ENCODE measurements at places on chromosomes 3 and 15. TPM values are rescaled to one million over a fixed set of nuclear protein-coding genes. Genes with fewer than 3 reads are reported as not detected.
A peak's percentile ranks its signal among the peaks of the same experiment; 100 is the strongest.

DNA sequence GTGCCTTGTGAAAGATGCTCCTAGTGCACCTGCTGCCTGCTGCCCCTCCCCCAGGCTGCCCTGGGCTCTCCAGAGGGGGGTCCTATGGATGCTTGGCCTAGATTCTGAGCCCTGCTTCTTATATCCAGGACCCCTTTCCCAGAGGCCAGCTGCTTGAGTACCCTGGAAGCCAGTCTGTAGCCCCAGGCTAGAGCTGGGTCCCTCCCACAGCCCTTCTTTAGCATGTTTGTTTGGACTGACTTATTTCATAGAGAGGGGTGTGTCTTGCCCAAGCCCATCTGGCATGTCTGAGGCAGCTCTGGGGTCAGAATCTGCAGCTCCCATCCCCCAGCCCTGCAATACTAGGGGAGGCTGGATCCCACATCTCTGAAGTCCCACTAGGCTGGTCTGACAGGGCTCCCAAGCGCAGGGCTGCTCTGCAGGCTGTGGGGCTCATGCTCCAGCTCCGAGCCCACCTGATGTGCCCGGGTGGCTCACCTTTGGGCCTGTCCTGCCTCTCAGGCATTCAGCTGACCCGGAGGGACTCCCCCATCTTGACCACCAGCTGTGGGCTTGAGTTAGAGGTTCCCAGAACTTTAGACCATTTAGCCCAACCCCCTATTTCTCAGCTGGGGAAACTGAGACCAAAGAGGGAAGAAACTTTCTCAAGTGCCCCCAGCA, 3.1 kb downstream of the CHRNB4 start:
- no peak for DNase-seq

DNA sequence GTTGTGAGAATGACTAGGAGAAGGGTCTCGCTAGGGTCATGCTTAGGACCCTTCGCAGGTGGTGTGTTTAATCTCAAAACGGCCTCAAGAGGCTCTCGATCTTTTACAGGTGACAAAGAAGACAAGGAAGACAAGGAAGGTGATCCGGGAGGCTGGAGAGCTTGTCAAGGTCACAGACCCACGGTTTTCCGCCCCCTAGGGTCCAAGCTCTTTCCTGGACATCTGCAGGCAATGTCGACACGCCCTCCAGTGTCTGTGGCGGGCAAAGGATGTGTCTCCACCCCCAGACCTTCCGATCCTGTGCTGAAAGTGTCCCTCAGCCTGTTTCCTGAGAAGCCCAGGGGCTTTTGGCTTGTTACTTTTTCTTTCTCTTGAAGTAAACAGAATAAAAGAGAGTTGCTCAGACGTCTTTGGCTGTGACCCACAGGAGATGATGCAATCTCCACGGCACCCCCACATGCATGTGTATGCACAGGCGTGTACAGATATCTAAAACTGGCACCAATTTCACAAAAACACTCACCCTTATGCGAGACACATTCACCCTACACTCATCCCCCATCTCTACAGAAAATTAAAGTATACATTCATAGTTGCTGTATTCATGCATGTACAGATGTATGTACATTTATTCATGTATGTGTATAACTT, 108.8 kb downstream of the KLF13 start:
- peak; percentile 87 for DNase-seq

DNA sequence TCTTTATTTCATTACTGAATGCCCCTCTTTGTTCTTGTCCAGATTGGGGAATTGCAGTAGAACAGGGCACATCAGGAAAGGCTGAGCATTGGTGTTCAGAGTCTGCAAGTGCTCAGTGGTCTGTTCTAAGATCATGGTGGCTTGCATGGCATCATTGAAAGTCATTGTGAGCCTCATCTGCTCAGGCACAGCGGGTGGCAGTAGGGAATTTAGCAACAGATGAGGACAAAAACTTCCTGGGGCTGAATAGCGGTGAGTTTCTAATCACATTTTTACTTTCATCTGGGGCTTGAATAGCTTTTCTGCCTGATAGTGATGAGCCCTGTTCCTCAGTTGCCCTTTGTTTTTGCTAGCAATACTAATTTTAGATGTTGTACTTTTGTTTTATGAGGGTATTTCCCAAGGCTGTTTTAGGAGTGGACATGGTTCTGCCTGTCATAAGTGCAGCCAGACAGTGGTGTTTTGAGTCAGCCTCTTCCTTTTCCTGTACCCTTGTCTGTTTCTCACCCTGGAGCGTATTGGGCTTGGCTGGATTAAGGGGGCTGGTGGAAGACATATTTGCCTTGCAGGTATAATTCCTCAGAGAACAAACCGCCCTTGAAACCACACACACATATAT, 127.2 kb upstream of the IL12A start:
- no peak for DNase-seq

Gene ERICH6
- not detected for total RNA-seq

Gene CYP8B1
- not detected for total RNA-seq

All from B cell (primary cell).